ENCODE measurements at places on chromosomes 4 and X.
A peak's percentile ranks its signal among the peaks of the same experiment; 100 is the strongest.

DNA sequence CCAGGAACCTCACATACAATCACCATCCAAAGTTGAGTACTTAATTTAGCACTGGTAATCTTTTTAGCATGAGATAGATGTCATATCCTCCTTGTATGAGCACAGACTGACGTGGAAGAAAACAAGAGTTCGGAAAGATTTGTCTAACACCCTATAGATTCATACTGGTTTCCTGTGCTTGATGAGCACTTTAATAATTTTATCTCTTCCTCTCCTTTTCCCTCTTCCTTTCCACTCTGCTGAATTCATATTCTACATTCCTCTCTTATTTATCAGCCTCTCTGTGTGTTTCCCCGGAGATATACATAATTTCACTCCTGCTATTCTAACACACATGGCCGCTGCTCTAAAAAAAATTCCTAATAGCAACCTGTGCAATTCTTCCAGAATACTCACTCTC lies 273.9 kb downstream of the AFF2 start:
- DNase-seq: no peak

- no peak for DNase-seq
These were observed 44.9 kb downstream of the CCNG2 start for GRCh38 chr4:77201857-77202256.

DNA sequence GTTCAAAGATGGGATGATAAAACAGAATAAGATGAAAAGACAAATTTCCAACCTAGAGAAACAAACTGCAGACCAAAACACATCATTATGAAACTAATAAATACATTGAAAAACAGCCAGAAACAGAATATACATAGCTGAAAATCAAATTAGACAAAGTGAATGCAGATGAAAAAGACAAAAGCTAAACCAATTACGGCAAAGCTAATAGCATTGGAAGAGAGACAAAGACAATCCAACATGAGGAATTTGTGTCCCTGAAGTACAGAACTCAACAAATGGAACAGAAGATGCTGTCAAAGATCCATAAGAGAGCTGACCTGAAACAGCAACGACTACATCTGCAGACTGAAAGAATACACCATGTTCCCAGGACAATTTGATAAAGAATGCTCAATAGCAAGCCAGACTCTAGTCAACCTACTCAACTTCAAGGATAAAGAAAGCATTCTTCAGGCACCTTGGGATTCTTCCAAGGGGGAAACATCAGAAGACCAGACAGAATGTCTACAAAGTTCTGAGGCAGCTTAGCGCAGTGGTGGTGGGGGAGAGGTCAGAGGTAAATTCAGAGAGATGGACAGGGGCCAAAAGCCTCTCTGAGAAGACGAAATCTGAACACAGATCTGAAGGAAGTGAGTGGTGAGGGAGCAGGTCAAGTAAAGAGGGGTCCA lies 27.4 kb upstream of the IRAK1 start:
- no peak for DNase-seq

DNA sequence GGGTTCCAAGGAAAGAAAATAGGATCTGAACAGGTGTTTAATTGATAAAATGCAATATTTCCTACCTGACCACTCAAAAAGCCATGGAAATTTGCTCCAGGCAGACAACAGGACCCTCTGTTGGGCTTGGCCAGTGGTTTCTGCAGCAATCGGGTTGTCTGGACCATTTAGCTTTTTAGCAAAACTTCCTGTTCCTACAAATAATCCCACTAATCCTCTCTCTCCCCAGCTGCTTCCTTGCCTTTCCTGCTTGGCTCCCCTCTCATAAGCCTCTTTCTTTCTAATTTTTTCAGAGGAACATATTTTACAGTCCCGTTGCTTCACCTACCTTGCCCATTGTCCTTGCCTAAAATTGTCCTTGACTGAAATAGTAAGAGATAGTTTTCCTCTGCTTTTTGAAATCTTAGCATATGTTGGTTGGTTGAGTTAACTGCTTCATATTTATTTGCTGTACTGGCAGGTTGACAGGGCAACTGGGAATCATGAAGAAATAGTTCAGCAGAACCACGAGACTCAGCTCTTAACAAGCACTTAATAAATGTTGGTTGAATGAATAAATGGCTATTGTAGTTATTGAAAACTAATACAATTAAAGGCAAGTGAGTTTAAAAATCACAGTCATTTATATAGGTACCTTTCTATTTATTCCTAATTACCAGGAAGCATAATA lies 259.8 kb downstream of the KCNIP4 start:
- DNase-seq: no peak

DNA sequence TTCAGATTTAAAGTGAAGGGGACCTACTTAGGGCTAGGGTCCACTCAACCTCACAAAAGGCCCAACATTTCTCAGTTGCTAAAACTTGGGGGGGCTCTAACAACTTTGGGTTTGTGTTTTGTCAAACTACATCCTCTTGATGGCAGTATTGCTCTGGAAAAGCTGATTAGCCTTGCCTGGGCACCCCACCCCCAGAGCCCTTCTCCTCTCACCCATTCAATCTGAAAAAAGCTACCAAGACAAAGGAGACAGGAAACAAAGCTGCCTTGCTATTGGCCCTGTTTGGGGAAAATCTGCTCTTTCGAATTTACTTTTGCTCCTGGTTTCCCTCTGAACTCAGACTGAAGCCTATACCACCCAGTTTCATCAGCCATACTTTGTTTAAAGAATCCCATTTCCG lies 195.2 kb upstream of the STK26 start:
- peak; percentile 35 for DNase-seq

- DNase-seq: no peak
These were observed 1.8 kb downstream of the RASGEF1B start for GRCh38 chr4:81469781-81470455.

All from stimulated activated CD4-positive, alpha-beta T cell treated with anti-CD3 and anti-CD28 coated beads, Interleukin-15, amount 100 ng/mL, for 48 hours (primary cell).